ENCODE measurements at places on chromosomes 2 and 18.
A peak's percentile ranks its signal among the peaks of the same experiment; 100 is the strongest.

DNA sequence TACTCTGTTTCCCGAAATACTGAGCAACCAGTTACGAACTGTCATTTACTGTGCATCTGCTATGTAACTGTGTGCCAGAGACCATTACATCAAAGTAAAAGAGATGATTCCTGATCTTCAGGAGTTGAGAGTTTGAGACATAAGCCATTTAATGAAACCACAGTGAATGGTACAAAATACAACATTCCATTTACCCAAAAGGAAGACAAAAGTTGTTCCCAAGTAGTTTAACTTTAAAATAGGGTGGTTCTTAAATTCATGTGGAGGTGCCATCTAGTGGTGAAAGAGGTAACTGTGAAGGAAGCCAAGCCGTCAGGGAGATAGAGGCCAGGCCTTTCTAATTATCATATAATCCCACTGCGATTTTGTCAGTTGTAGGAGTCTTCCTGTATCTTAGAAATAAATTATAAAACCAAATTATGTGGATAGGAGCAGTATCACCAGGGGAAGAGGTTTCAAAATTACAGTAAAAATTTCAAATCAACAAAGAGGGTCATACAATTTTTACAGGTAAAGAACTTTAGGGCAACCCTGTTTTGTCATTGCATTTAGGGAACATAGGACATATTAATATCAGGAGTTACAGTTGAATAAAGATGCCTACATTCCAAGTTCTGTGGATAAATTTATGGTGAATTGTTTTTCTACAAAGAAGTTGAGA is 67.7 kb downstream of the EPAS1 start:
- peak; percentile 62 for DNase-seq

DNA sequence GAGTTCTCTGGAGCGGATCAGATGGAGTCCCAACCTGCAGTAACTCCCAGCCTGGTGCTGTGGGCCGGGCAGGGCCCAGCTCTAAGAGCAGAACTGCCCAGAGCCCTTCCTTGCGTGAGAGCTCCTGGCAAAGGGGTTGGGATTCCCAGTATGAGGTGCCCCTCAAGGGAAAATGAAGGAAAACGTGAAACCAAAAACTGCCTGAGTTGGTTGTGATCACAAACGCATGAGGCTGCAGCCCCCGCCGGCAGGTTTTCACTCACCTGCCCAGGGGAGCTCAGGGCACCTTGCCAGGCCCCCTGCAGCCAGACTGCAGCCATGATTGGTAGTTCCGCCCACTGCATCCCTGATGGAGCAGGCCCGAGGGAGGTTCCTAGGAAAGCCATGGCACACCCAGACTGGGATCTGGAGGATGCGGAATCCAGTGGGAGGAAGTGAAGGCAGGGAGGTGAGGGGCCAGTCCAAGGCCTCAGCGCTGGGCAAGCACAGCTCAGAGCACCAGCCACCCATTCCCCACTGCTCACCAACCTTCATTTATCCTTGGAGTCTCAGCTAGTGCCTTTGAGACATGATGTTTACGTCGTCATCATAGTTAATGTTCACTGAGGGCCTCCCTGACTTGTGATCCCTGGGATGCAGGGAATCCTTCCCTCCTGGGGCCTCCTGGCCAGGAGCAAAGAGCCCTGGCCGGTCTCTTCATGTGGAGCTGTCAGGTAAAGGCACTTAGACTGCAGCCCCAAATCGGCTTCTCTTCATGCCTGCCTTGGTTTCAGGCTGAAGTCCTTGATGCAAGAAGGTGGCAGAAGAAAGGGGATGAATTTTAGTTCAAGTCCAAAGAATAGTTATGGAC is 103.2 kb downstream of the INHBB start:
- no peak for DNase-seq

DNA sequence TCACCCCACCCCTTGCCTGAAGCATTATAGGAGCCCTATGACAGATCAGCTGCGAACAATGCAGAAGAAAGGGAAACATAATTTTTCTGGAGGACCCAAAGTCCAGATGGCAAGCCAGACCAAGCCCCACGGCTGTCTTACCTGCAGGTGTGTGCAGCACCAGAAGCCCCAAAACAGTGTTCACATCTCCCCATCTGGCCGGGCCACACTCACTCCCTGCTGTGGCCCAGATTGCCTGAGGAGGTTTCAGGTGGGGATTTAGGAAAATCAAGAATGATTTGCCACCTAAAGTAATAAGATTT is 11.7 kb upstream of the STK17B start:
- DNase-seq, result no peak

GRCh38 chr18:77559274-77559910 is 309.7 kb downstream of the GALR1 start:
- DNase-seq, result no peak

GRCh38 chr2:5592916-5593315 is 99.3 kb upstream of the SOX11 start:
- no peak for DNase-seq

GRCh38 chr2:55175254-55176093 is 56.6 kb downstream of the CLHC1 start:
- DNase-seq, result peak; percentile 66

GRCh38 chr2:26471766-26472706 is 5.9 kb downstream of the OTOF start:
- no peak for DNase-seq

- no peak for DNase-seq
Observed at GRCh38 chr18:10398571-10398970, 55.9 kb upstream of the APCDD1 start.

GRCh38 chr18:58662118-58662517 is 9.1 kb upstream of the MALT1 start:
- DNase-seq, result no peak

GRCh38 chr2:74735564-74735963 is 81.5 kb downstream of the SEMA4F start:
- no peak for DNase-seq

- DNase-seq, result no peak
Observed at GRCh38 chr18:56550121-56550520, 88.3 kb downstream of the TXNL1 start.

DNA sequence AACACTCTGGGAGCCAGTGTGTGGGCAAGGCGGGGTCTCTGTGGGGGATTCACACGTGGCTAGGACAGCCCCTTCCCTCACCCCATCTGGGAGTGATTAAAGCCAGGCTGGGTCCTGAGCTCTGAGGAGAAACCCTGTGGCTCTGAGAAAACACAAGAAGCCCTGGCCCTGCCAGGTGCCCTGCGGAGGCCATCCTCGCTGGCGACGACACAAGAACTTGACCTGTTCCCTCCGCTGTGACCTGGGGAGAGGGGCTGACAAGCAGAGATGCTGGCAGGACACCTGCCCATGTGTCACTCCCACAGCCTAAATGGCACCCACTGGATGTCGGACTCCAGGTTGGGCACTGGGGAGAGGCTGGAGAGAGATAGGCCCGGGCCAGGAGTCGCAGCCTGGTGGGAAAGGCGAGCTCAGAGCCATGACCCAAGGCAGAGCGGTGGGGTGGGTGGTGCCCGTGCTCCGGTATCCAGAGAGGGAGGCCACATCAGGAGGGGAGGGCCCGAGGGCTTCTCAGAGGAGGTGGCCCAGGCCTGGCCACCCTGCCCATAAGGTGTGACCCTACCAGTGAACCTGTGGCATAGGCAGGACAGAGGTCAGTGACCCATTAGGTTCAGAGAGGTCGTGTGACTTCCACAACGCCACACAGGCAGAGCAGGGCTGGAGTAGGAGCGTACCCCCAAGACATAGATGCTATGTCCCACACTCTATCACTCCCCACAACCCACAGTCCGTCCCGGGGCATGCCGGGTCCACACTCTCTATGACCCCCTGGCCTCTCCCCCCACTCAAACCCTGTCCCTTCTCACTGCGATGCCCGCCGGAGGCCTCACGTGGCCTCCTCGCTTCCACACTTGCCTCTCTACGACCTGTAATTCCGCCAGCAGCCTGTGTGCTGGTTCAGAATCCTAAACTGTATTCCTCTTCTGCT is 59.4 kb upstream of the HPCAL1 start:
- no peak for DNase-seq

- DNase-seq, result no peak
Observed at GRCh38 chr18:34880403-34880802, 160.8 kb upstream of the MAPRE2 start.

DNA sequence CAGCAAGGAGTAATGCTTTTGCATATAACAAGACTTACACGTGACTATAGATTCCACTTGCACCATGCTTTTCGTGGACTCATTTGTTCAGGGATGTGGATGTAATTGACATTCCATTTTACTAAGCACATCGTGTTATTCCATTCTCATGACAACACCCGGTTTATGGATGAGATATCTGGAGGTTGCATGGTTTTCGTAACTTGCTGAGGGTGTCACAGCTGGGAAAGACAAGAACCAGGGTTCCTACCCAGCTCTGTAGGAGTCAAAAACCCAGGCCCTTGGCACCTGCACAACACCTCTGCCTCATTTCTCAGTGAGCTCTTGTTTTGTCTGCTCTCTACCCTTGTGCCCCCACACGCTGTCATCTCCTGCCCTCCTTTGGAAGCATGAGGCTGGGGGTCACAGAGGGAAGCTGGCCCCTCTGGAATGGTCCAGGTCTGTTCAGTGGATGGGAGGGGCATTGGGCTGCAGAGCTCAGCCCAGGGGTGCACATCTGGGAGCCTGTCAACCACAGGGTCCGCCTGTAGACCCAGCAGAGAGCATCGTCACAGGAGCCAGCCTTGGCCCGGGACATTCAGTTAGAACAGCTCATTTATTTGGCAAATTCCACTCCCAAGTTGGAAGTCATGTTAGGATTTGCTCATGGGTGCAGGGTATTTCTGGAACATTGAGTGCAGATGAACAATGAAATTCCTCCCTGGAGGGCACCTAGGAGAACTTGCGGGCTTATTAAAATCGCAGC is 120.1 kb upstream of the TWIST2 start:
- no peak for DNase-seq

DNA sequence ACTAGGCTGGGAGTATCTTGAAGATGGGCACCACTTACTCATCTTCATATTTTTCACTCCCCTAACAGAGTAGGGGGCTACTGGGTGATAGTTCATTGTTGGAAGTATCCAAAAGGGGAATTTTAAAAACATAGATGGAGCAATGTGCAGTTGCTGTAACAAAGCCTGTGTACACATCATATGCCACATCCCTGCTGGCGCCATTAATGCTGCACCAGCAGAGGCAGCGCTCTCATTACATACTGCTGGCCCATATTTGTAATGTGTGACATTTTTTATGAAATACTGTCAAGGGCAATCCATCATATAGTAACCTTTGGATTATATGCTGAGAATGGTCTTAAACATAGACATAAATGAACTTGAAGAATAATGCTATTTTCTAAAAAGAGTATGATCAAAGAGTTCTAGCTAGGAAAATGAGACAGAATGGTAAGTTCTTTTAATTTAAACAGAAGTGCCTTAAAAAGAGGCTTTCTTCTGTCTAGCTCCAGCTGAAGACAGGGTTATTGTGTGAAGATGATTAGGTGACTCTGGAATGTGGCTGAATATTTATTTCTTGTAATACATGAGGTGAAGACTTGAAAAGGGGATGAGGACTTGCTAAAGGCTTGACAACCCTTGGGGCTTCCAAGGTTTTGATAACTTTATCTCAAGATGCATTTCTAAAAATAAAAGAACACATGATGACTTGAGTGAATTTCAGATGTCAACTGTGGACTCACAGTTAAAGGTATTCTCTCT is 2.4 kb upstream of the TMEM178A start:
- DNase-seq, result no peak

- DNase-seq, result no peak
Observed at GRCh38 chr2:60262178-60262577, 291.3 kb downstream of the BCL11A start.

DNA sequence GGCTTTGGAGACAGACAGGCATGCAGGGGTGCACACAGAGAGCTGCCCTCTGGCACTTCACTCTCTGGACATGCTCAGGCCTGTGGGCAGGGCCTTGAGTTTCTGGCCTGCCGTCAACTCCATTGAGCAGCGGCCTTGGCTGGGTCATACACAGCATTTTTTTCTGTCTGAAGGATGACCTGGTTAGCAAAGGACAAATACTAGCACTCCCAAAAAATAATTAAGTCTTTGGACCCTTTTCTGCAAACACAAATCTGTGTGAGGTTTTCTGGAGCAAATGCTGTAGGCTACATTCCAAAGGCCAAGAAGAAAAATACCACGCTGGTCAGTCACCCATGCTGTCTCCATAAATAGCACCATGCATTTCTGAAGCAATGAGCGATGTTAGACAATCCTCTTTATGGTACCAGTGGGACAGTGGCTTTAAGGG is 124.7 kb upstream of the CTAGE1 start:
- DNase-seq, result no peak

GRCh38 chr2:137943678-137944347 is 20.5 kb upstream of the HNMT start:
- DNase-seq, result no peak

GRCh38 chr2:30272761-30273573 is 41.6 kb downstream of the LBH start:
- DNase-seq, result no peak

DNA sequence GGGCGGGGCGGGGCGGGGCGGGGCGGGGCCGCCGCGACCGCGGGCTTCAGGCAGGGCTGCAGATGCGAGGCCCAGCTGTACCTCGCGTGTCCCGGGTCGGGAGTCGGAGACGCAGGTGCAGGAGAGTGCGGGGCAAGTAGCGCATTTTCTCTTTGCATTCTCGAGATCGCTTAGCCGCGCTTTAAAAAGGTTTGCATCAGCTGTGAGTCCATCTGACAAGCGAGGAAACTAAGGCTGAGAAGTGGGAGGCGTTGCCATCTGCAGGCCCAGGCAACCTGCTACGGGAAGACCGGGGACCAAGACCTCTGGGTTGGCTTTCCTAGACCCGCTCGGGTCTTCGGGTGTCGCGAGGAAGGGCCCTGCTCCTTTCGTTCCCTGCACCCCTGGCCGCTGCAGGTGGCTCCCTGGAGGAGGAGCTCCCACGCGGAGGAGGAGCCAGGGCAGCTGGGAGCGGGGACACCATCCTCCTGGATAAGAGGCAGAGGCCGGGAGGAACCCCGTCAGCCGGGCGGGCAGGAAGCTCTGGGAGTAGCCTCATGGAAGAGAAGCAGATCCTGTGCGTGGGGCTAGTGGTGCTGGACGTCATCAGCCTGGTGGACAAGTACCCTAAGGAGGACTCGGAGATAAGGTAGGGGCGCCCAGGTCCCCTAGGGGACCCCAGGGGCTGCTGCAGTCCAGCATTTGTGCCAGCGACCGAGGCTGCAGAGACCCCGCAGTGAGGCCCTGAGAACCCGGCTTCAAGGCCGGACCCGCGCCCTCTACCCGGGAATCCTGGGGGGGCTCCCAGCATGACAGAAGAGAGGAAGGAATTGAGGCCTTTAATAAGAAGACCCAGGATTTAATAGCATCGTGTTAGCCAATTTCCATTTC is at the start of gene KHK:
TSS of gene KHK (plus strand) at position 49 of the 870 bp plus-strand sequence. CDS start at position 537, 488 bp downstream.
- no peak for DNase-seq

GRCh38 chr2:158904627-158905177 is 63.7 kb upstream of the TANC1 start:
- DNase-seq, result no peak

DNA sequence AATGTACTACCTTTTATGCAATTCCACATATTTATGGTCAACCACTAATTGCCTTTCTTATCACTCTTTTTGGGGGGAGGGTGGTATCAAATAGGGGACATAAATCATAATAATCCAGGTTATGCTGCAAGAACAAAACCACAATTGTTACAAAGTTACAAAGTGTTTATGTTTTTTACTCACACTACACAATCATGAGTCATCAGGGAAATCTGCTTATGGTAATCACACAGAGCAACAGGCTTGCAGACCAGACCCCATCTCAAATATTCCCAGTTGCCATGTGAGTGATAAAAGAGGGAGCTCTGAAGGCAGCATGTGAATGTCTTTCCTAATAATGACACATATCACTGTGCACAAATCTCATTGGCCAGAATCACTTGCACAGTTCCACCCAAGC is 304.7 kb upstream of the TMEFF2 start:
- DNase-seq, result no peak

GRCh38 chr2:15159751-15160177 is 401.4 kb downstream of the NBAS start:
- peak; percentile 20 for DNase-seq

- DNase-seq, result no peak
Observed at GRCh38 chr18:46343931-46344372, 239.8 kb downstream of the HAUS1 start.

Measured in hematopoietic multipotent progenitor cell treated with erythropoietin and hydrocortisone succinate and interleukin-3 and kit ligand, for 15 days (in vitro differentiated cells).